ENCODE measurements at places on chromosomes 11 and 22.

DNA sequence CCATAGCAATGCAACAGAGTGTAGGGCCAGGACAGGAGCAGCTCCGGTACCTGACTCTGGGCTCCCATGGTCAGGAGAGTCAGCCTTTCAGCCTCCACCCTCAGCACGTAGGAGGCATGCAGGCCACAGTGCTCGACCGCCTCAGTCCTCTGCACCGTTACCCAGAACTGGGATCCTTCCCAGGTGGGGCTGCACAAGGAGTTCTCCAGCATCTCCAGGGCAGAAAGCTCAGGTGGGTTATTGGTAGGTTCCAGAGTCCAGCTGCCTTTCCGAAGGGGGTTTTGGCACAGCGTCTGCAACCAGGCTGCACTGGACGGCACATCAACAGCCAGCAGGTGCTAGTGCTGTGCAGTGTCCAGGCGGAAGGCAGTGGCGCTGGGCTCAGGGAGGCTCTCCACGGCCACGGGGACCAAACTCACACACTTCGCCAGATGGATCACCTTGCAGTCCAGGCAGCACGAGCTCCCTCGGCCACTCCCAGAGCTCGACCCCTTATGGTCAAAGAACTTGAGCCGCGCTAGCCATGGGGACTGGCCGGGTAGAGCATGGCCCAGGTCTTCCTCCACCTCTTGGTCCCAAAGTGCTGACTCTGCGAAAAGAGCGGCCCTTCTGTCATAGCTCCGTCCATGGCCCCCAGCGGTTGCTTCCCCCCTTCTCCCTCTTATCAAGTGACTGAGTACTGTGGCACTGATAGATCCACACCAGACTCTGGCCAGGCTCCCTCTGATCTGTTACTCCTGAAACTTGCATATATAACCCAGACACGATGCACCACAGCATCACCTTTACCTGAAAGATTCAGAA, 6.9 kb upstream of the PHOX2A start:
- DNase-seq, result no peak

- DNase-seq, result no peak
These were observed 81.2 kb downstream of the OR5AK2 start for GRCh38 chr11:57069942-57070341.

- DNase-seq, result no peak
These were observed 6.7 kb downstream of the OAF start for GRCh38 chr11:120217526-120217925.

GRCh38 chr11:74937696-74938475, 11.0 kb downstream of the XRRA1 start:
- DNase-seq, result peak; percentile 54

GRCh38 chr11:113690619-113691569, 15.2 kb downstream of the TMPRSS5 start:
- DNase-seq, result peak; percentile 69

GRCh38 chr11:73760135-73760678, 667 bp downstream of the RAB6A start:
- peak; percentile 49 for DNase-seq

GRCh38 chr11:15640318-15640717, 525.6 kb downstream of the INSC start:
- DNase-seq, result no peak

DNA sequence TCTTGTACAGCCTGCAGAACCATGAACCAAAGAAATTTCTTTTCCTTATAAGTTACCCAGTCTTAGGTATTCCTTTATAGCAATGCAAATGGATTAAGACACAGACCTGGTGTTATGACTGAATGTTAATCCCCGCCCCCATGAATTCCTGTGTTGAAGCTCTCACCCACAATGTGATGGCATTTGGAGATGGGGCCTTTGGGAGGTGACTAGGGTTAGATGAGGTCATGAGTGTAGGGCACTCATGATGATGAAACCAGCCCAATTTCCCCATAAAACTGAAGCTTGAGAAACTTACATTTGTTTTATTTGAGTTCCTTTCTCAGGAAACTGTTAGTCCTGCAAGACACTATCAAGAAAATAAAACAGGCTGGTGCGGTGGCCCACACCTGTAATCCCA, 115.8 kb upstream of the THY1 start:
- DNase-seq, result peak; percentile 26

DNA sequence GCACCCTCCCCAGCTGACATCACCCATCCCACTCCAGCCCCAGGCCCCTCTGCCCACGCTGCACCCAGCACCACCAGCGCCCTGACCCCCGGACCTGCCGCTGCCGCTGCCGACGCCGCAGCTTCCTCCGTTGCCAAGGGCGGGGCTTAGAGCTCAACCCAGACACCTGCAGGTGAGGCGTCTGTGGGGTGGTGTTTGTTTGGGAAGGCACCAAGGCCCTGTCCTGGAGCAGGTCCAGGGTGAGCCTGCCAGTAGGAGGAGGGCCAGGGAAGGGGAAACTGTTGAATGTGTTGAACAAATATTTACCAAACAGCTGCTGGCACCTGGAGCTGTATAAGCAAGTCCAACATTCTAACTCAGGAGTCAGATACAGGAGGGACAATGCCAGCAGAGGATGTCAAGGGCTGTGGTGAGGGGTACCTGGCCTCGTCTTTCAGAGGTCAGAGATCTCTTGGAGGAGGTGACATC, 3.1 kb downstream of the VEGFB start:
- DNase-seq, result no peak

DNA sequence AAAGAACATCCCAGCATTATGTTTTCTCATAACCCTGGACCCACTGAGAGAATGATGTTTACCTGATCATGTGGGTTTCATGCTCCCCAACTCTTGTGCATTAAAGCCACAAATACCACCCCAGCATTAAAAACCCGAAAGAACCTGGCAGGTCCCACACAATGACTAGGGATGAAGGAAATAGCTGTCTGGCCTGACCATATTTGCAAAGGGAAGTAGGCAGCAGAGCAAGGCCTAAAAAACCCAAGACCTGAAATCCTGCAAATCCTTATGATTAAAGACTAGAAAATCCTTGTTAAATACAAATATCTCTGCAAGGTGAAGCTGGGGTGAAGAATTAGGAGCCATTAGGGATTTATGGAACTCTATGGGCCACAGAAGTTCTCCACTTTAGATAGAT, 23.7 kb downstream of the PAK1 start:
- DNase-seq, result no peak

- no peak for DNase-seq
These were observed 9.5 kb downstream of the ROBO3 start for GRCh38 chr11:124874571-124875255.

GRCh38 chr11:23006730-23007129, 146.5 kb upstream of the CCDC179 start:
- no peak for DNase-seq

DNA sequence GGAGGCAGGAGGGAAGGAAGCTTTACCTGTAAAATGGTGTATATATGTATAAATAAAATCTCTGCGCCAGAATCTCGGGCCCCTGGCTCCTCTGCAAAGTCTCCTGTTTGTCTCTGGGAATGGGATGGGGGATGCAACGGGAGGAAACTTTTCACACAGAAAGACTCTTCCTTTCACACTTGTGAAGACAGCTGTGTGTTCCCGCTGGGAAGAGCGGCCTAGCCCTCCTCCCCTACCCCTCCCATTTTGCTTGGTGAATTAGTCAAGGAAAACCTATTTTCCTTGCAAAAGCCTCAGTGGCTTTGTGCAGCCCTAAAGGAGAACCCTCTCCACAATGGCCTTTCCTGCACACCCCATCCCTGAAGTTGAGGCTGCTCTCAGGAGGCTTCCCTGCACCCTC, 9.4 kb upstream of the IGF2 start:
- DNase-seq, result no peak

DNA sequence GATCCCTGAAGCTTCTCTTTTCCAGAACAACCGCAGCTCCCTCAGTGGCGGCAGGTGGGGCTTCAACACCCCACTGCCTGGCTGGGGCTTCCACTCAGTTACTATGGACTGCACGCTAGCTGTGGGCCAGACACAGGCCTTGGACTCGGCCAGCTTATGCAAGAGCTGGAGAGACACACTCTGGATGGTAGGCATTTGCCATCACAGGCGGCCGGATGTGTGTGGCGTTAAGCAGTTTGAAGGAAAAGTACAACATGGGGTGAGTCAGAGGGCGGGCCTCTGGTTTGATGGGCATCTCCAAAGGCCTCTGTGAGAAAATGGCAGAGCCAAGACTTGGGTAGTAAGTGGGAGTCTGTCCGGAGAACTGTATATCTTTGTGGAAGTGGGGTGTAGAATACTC, 17.6 kb downstream of the KCNJ4 start:
- peak; percentile 17 for DNase-seq

DNA sequence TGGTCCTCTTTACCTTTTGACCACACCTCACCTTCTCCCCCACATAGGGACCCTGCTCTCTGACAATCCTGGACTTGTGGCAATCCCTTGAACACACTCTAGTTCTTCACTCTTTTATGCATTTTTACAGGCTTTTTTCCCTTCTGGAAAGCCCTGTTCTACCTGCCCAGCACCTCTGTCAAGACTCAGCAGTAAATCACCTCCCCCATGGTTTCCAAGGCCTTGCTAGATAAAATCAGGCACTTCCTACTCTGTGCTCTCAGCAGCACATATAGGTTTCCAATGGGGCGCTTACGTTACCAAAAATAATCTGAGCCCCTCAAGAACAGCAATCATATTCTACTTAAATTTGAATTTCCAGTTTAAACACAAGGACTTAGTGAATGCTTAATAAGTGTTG, 53.9 kb downstream of the ETS1 start:
- DNase-seq, result no peak

DNA sequence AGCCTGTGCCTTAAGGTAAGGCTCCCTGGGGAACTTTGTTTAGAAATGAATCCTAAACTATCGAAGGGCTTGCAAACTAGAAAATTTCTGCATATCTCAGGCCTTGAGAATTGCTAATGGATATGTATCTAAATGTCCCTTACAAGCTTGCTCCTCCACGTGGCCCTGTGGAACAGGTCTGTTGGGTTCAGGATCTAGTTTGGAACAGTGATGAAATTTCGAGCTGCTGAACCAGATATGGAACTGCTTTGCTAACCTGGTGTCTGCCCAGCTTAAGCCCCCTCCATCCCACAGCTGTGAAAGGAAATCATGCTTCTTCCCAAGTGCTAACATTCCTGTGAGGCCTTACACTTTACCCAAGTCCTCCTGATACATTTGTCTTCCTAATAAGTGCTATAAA, 11.6 kb downstream of the SREBF2 start:
- DNase-seq, result no peak

GRCh38 chr11:129592191-129592590, 216.5 kb downstream of the BARX2 start:
- no peak for DNase-seq

- peak; percentile 21 for DNase-seq
These were observed 10.7 kb downstream of the SAA4 start for GRCh38 chr11:18225913-18226312.

DNA sequence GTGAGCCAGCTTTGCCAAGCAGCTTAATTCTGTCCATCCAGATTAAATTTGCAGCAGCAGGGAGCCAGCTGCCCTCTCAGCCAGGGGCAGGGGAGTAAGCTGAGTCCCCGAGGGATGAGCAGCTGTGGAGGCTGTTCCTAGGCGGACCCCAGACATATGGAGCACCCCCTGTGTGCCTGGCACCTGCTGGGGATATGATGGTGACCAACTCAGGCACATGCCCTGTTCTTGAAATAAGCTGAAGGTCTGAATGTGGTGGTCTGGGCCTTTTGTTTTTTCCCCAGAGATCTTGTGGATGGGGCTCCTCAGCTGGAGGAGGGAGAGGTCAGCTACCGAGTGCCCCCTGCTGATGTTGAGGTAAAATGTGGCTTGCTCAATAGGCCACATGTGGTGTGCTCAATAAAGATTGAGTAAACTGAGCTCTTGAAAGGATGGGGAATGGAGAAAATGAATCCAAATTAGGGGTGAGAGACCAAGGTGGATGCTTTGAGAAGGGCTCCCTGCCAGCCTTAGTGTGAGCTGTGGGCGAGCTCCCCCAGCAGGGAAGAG, 103.3 kb upstream of the NNMT start:
- peak; percentile 11 for DNase-seq

- no peak for DNase-seq
These were observed 41.4 kb upstream of the ZBED5 start for GRCh38 chr11:10899121-10899830.
